CD4-positive, alpha-beta memory T cell (primary cell): ENCODE measurements at places on chromosomes 1 and 21. TPM values are rescaled to one million over a fixed set of nuclear protein-coding genes. Genes with fewer than 3 reads are reported as not detected.

Gene NGF
- not detected for total RNA-seq

Gene SHISAL2A
- total RNA-seq = 64.8 TPM

Gene CR2
- total RNA-seq = 6.7 TPM

- H3K4me3 ChIP-seq = no peak overlapping the region
- H3K27ac ChIP-seq = no peak overlapping the region
- DNase-seq = no peak
- no peaks in the 10 kb centered on the region for H3K27me3 ChIP-seq
- H3K36me3 ChIP-seq = no peaks in the 10 kb centered on the region
Observed at GRCh38 chr1:175824079-175824478, 80.7 kb upstream of the TNR start.

DNA sequence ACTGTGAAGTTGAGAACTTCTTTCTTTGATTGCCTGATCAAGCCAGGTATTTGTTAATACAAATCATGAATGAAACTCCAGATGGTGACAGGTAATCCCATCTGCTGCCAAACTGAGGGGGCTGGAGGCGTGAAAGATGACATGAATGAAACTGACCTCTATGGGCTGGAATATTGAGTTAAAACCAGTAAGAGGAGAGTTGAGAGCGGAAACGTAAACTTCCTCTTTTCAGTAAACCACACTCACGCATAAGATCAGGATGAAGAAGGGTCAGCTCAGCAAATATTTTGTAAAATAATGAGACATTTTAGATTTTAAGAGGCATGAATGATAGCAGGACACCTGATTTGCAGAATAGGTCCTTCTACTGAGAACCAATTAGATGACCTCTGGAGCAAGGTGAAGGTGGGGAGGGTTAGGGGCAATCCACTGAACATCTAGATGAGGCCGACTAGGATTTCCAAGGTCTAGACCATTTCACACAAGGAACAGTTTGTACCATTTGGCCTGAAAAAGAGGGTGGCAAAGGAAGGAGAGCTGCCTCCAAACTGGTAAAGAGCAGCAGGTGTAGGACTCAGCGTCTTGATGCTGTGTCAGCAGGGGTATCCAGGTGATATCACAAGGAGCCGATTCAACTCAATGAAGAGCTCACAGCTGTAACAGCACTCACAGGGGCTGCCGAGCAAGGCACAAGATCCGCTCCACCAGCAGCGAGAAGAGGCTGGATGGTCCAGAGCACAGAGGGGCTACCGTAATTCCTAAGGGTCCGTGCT, 132.6 kb downstream of the NTPCR start:
- DNase-seq = no peak
- H3K4me3 ChIP-seq = no peak overlapping the region
- no peak overlapping the region for H3K27ac ChIP-seq
- no peaks in the 10 kb centered on the region for H3K27me3 ChIP-seq
- peaks cover under 1% of the 10 kb centered on the region for H3K36me3 ChIP-seq
- H3K4me1 ChIP-seq = no peaks in the 10 kb centered on the region

GRCh38 chr1:93519199-93519829, 71.4 kb downstream of the FNBP1L start:
- no peaks in the 10 kb centered on the region for H3K36me3 ChIP-seq
- no peak for DNase-seq
- H3K4me3 ChIP-seq = no peak overlapping the region
- no peaks in the 10 kb centered on the region for H3K27me3 ChIP-seq
- no peaks in the 10 kb centered on the region for H3K4me1 ChIP-seq
